NCI-H1092 treated with DMSO at 0.1 percent for 48 hours (cell line): ENCODE measurements at places on chromosomes 6 and 20.

DNA sequence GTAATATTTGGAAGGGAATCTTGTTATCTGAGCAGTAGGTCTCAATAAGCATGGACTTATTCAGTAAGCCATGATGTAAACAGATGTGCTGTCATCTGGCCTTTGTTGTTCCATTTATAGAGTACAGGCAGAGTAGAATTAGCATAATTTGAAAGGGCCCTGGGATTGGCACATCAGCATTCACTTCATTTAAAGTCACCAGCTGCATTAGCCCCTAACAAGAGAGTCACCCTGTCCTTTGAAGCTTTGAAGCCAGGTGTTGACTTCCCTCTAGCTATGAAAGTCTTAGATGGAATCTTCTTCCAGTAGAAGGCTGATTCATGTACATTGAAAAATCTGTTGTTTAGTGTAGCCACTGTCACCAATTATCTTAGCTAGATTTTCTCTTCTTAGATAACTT lies 95.9 kb downstream of the ANKRD6 start:
- no peak for DNase-seq

GRCh38 chr6:126039284-126039683 lies 52.9 kb downstream of the TRMT11 start:
- DNase-seq = no peak

DNA sequence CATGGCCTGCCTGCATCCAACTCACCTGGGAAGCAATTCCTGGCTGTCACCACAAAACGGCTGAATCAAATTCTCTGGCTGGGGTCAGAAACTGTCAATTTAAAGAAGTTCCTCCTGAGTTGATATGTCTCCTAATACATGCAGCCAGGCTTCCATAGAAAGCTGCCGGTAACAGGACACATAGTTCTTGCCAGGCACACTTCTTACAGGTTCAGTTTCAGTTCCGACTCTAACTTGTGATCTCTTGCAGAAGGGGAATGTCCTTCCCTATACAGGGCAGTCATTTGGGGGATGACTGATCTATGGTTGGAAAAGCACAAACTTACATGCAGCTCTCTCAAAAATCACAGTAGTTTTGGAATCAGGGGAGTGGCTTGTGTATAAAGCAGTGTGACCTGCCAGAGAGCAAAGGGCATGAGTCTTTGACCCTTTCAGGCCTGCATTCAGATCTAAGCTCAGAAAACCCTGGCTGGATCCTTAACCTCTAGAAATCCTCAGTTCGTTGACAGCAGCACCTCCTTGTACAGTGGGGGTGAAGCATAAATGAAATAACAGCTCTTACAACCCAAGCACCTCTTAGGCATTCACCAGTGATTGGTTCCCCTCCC lies 195.6 kb downstream of the SCP2D1 start:
- no peak for DNase-seq

DNA sequence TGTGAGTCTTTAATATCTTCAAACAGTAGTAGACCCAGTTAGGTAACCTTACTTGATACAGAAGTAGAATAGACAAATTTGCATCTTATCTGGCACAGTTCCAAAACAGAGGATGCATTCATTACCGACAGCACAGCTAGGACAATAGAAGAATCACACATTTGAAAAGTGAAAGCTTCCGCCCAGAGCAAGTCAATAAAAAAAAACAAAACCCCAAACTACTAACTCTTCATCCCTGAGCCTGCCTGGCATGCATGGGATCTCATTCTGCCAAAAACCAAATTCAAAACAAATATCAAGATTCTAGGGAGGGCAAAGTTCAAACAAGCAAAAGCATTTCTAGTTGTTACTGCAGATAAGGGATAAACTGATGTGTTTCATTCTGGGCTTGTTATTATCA lies 235.4 kb downstream of the BTBD9 start:
- no peak for DNase-seq

DNA sequence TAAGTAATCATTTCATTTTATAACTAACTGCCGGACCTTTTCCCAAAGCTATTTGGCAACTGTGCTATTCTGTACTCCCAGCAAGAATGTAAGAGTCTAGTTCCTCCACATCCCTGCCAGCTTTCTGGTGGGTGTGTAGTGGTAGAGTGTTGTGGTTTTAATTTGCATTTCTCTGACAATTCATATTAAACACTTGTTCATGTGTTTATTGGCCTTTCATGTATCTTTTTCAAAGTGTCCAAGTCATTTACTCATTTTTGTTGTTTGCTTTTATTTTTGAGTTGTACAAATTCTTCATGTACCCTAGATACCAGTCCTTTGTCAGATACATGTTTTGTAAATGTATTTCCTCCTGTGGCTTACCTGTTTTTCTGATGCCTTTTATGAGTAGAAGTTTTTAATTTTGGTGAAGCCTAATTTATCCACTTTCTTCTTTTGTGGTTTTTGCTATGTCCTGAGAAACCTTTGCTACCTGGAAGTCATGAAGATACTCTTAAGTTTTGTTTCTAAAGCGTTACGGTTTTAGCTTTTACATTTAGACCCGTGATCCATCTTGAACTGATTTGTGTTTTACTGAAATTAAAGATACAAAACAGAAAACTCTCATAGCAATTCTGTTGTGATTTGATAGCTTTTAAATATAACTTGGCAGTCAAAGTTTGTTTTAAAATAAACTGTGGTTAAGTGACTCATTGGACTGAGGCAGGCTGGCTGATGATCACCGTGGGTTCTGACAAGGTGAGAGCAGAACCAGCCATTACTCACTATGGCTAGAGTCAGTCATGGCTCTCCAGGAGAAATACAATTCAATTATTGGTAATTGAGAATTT lies 8.0 kb downstream of the MYLIP start:
- DNase-seq = no peak

GRCh38 chr6:125197795-125198269 lies 44.3 kb downstream of the TPD52L1 start:
- DNase-seq = peak; percentile 5

DNA sequence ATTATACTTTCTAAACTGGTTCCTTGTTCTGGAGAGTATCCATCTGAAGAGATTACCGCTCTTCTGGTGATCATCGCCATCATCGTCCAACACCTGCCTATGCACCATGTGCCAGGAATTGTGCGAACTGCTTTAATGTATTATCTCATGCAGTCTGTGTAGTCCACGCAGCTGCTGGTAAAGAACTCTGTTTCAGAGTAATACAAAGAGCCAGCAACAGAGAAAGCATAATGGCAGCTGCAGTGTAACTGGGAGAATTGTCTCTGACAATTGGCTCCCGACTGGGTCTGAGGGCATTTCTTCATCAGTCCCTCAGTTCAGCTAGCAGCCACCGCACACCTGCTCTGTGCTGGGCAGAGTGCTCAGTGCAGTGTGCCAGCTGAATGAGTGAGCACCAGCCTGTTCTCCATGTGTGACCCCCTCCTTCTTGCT lies 383.4 kb downstream of the GRIK2 start:
- peak; percentile 87 for DNase-seq

GRCh38 chr6:142958343-142958742 lies 13.4 kb upstream of the HIVEP2 start:
- DNase-seq = no peak

- no peak for DNase-seq
Measured at GRCh38 chr6:138803331-138803730, 7.4 kb downstream of the ECT2L start.

DNA sequence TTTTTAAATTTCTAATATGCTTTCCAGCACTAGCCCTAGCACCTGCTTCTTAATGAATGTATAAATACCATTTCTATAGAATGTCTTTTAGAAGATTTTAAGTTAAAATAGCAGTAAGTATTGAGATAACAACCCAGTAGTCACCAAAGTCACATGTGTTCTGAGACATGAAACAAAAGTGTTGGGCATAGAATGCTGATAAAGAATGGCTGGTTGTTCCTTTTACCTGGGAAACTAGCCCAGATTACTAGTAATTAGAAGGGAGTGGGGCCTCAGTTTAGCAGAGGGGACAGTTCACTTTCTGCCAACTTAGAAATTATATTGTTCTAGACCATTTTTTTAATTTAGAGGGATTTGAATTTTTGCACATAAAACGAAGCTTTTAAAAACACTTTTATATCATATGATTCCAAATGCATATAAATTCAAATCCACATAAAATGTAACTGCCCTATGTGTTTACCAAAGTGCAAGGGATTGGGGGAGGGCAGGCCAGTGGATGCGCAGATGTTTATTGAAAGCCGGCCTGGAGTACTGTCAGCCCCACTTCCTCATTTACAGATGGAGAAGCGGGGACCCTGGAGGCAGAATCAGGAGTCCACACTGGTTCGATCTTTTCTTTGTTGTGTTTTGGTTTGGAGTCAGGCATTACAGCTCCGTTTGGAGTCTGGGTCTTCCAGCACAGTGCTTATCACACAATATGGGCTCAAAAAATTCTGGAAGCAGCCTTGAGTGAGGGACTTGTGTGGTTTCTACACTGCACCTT lies 139.8 kb downstream of the ZDHHC14 start:
- DNase-seq = no peak

GRCh38 chr20:2010533-2010932 lies 16.7 kb upstream of the PDYN start:
- DNase-seq = no peak

DNA sequence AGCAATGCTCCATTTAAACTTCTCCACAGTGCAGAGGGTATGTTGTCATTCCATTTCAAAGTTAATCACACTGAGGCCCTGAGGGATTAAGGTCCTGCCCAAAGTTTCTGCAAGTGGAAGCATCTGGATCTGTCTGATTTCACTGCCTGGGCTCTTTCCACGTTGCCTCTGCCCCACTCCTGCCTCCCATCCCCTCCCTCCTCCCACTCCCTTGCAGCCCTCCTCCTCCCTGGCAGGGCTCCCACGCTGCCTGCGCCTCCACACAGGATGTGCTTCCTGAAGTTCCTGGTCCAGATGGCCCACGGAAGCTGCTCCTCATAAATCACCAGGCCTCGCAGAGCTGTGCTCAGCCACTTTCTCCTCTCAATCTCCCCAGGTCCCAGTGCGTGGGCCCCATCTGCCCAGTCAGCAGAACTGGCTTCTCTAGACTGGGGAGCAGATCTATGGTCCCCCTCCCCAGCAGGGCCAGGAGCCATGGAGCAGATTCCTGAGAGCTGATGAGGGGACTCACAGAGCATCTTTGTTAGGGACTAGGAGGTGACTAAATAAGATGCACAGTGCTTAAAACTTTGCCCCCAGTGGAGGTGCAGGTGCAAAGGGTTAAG lies 65.4 kb upstream of the MAFB start:
- DNase-seq = no peak

GRCh38 chr20:46111028-46111835 lies 6.9 kb upstream of the CD40 start:
- DNase-seq = no peak

DNA sequence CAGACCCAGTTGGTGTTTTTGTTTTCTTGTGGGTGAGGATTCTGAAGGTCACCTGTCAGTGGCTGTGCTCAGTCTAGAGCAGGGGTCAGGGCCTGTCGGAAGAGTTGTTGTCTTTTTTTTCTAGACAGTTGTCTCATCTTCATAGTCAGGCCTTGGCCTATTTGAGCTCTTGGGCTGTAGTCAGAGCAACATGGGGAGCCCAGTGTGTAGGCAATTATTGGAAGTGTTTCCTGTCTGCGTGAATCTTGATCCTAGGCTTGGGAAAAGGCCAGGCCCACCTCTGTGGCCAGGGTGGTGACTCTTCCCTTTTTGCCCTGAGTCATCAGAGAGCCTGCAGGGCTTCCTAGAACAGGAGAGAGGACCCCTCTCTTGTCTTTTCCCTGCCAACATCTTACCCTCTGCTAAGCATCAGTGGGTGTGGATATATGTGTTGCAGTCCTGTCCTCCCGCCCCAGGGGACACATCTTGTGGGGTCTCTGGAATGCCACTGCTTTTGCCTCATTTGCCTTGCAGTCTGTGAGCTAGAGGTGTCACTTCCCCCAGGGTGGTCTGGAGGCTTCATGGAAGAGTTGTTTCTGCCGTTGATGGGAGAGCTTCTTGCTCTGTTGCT lies 11.4 kb downstream of the TJAP1 start:
- no peak for DNase-seq

- no peak for DNase-seq
Measured at GRCh38 chr6:129329678-129330077, 380.3 kb downstream of the ARHGAP18 start.

GRCh38 chr20:46353500-46354206 lies 45.4 kb upstream of the CDH22 start:
- DNase-seq = no peak

GRCh38 chr20:17971300-17972013 lies 2.6 kb downstream of the MGME1 start:
- DNase-seq = no peak

GRCh38 chr6:5776706-5777390 lies 229.9 kb downstream of the NRN1 start:
- no peak for DNase-seq

DNA sequence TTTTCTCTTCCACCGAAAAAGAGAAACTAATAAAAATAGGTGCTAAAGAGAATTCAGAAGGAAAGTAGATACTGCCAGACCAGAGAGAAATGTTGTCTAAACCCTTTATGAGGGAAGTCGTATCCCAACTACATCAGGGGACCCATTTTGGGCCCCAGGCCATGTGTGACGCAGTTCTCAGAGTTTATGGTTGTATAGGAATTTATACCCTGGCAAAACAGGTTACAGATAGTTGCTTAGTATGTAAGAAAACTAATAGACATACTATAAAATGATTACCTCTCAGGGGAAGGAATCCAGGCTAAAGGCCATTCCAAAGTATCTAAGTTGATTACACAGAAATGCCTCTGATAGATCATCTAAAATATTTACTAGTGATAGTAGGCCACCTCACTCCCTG lies 28.6 kb upstream of the SLC52A3 start:
- no peak for DNase-seq

GRCh38 chr6:12118607-12119006 lies 106.5 kb downstream of the HIVEP1 start:
- no peak for DNase-seq

DNA sequence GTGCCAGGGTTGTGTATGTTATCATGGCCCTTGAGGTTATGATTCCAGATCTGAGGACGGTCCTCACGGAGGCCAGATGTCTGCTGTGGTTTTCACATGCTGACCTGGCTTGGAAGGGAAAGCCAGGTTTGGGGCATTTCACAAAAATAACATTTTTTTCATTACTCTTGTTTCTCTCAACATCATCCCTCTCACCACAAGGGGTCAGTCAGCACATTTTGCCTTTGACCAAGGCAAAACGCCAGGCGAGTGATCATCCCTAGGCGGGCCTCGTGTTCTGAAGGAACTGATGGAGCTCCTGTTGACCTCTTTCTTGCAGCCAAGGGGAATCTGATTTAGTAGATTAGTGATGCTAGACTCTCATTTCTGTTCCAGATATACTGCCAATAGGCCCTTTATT lies 133.5 kb downstream of the TBC1D7 start:
- no peak for DNase-seq

GRCh38 chr20:53752971-53753879 lies 159.6 kb upstream of the ZNF217 start:
- no peak for DNase-seq

GRCh38 chr6:148713921-148714320 lies 32.9 kb upstream of the UST start:
- DNase-seq = no peak

- DNase-seq = no peak
Measured at GRCh38 chr20:13305284-13305683, 84.2 kb downstream of the ISM1 start.

- DNase-seq = no peak
Measured at GRCh38 chr6:105783333-105783935, 302.7 kb upstream of the PRDM1 start.
